ENCODE measurements at places on chromosomes 7 and 10. TPM values are rescaled to one million over a fixed set of nuclear protein-coding genes. Genes with fewer than 3 reads are reported as not detected.

GRCh38 chr10:102657984-102658724, 13.9 kb downstream of the TRIM8 start:
- peak; percentile 79 for DNase-seq

Gene PGAM2
- 0.84 TPM for total RNA-seq

Gene GNAT3
- total RNA-seq = not detected

DNA sequence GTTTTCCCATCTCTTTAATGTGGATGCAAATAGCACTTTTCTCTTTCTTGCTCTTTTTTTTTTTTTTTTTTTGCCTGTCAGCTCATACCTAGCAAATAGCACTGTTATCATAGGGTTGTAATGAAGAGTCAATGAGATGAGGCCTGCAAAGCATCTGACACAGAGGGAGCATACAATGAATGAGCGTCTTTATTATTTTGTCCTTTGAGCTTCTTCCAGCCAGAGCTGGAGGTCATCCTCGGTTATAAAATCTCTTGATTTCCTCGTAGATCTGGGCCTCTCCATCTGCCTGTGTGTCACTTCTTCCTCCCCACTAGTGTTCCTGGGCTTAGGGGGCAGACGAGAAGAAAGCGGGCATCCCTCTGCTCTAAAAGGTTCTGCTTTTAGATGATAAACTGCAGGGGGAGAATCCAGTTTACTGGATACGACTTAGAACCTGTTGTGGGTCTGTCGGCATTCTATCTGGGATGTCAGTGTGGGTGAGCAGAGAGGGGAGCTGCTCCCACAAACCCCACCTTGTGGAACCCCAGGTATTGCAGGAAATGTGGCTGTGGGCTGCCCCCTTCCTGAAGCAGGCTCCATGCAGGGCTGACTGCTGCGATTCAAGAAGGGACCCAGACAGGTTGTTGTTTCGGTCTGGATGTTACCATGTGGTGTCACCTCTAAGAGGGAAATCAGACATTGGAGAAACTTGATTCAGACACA, 135.8 kb upstream of the GPR26 start:
- DNase-seq = no peak

DNA sequence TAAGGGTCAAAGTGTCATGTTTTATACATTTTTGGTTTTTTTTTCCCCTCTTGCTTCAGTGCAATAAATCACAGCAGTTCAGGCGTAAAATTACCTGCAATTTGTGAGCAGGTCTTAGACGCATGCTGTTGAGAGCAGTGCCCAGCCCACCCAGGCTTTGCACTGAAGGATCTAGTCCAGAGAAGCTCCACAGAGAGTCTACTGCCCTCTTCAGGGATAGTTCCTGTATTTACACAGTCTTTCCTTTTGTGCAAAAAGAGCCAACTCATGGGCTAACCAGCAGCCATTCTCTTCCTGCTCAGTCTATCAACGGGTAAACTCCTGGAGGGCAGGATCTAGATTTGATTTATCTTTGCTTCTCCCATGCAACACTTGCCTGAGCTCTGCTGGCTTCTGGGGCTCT, 82.2 kb upstream of the NAMPT start:
- DNase-seq = peak; percentile 31
